PC-9 (cell line): ENCODE measurements at places on chromosomes 6 and 20. TPM values are rescaled to one million over a fixed set of nuclear protein-coding genes. Genes with fewer than 3 reads are reported as not detected.
A peak's percentile ranks its signal among the peaks of the same experiment; 100 is the strongest.

- no peaks in the 10 kb centered on the region for H3K36me3 ChIP-seq
- no peak for DNase-seq
- no peaks in the 10 kb centered on the region for H3K27me3 ChIP-seq
- no peak overlapping the region for H3K27ac ChIP-seq
- peaks cover 11% of the 10 kb centered on the region; the same call in 1 of the 2 replicates for H3K4me1 ChIP-seq
Measured at GRCh38 chr6:155647354-155647753, 191.7 kb upstream of the NOX3 start.

- DNase-seq, result no peak
- H3K27ac ChIP-seq, result no peak overlapping the region
- peaks cover 45% of the 10 kb centered on the region for H3K36me3 ChIP-seq
- H3K4me1 ChIP-seq, result no peaks in the 10 kb centered on the region
- H3K4me3 ChIP-seq, result no peak overlapping the region
Measured at GRCh38 chr6:111002350-111002749, 20.5 kb downstream of the RPF2 start.

BMP5 gene
- 0.20 TPM in 1 of 2 replicates, not detected in the other for total RNA-seq

PDE7B gene
- 0.31 TPM in 1 of 2 replicates, not detected in the other for total RNA-seq

- peaks cover 64% of the 10 kb centered on the region for H3K36me3 ChIP-seq
- H3K27ac ChIP-seq, result no peak overlapping the region
- H3K4me3 ChIP-seq, result no peak overlapping the region
- H3K4me1 ChIP-seq, result no peaks in the 10 kb centered on the region
Measured at GRCh38 chr20:38536310-38536709, 44.7 kb upstream of the ADIG start.

IPCEF1 gene
- 0.28 and 0.57 TPM in 2 replicates for total RNA-seq

DNA sequence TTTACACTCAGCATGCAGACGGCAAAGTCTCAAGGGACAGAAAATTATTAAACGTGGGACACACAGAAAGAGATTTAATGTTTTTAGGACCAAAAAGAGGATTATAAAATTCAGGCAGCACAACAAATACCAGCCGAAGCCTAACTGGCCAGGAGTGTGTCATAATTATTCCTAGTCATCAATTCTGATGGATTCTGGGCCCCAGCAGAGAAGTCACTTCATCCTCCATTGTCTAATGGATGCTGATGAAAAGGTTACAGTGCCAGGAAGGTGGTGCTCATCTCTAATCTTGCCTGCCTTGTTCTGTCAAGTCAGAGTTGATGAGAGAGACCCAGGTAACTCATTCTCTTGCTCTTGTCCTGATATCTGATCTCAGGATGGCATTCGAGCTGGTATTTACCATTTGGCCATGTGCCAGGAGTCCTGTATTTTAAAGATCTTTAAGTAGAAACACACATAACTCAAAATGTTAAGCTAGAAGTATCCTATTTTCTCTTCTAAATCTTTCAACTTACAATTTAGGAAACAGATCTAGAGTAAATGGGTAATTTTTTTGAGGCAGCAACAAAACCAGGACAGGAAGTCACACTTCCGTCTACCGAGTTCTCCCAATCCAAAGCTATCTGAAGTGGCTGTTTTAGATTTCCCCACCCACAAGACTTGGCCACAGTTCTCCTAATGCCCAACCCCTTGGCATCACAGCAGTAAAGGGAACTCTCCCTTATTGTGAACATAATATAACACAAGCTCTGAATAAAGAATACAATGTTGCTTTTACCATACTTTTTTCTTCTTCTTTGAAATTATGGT, 50.0 kb downstream of the ADAT2 start:
- H3K27ac ChIP-seq, result peak overlapping the region; percentile 10; the same call in 1 of the 2 replicates
- H3K4me3 ChIP-seq, result no peak overlapping the region
- H3K27me3 ChIP-seq, result no peaks in the 10 kb centered on the region
- DNase-seq, result peak; percentile 52

DNA sequence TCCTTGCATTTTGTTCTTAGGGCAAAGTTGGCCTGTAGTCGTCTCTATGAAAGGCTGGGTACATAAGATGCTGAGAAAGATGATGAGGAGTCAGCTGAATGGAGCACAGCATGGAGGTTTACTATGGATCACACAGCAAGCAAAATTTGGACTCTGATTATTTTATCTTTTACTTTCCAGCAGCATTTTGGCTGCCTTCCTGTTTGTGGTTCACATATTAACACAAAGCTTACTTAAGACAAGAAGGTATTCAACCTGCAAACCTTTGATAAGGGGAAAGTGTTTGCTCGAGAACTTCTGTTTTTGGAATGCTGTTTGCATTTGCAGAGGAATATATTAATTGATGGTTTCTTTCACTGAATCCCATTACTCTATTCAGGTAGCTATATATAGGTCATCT, 103.1 kb upstream of the ENPP5 start:
- DNase-seq, result no peak
- H3K27me3 ChIP-seq, result no peaks in the 10 kb centered on the region
- H3K27ac ChIP-seq, result no peak overlapping the region

DNA sequence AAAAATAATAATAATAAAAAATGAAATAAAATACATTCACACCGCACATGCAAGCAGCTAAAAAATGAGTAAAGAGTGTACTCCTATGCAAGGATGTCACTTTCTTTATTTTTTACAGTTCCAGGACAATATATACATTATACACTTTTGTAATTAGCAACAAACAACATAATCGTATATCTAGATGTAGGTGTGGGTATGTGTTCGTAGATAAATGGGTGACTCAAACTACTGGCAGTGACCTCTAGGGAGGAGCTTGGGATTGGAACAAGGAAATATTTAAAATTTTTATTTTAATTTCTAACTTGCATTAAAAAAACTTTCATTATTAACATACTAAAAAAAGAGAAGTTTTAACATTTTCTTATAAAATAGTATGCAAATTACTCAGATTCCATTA, 86.1 kb upstream of the MYLIP start:
- H3K27ac ChIP-seq, result no peak overlapping the region
- peaks cover 63% of the 10 kb centered on the region for H3K27me3 ChIP-seq
- H3K4me1 ChIP-seq, result no peaks in the 10 kb centered on the region
- no peak overlapping the region for H3K4me3 ChIP-seq

CDSN gene
- total RNA-seq, result 1.0 and 1.9 TPM in 2 replicates

DNA sequence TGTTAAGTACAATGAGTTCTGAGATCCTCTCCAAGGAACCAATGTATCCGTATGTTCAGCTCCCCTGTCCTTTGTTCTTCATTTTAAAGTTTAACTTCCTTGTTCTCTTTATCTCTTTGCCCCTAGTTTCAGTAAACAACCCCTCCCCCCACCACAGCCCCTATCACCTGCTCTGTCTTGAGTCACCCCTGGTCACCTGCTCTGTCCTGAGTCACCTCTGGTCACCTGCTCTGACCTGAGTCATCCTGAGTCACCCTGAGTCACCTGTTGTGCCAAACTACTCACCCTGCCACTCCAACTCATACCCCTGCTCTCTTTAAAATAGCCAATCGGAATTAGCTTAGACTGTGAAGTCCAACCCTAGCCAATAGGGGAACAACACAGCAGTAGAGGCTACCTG, 288.7 kb upstream of the CDYL start:
- H3K4me3 ChIP-seq, result no peak overlapping the region
- DNase-seq, result peak; percentile 66
- H3K36me3 ChIP-seq, result no peaks in the 10 kb centered on the region
- H3K27me3 ChIP-seq, result no peaks in the 10 kb centered on the region
- H3K4me1 ChIP-seq, result 0 out of 2 replicates have a peak, but pooled peaks cover 7% of the 10 kb centered on the region

DNA sequence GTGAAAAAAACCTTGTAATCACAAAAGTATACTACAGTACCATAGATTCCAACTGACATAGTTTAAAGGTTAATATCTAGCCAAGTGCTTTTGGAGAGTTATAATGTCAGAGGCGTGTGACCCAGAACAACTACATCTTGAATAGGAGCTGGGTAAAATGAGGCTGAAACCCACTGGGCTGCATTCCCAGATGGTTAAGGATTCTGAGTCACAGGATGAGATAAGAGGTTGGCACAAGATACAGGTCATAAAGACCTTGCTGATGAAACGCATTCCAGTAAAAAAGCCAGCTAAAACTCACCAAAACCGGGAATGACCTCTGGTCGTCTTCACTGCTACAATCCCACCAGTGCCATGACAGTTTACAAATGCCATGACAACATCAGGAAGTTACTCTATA, 22.4 kb upstream of the KIAA0408 start:
- H3K4me1 ChIP-seq, result peaks cover 45% of the 10 kb centered on the region
- no peaks in the 10 kb centered on the region for H3K27me3 ChIP-seq
- peak; percentile 73 for DNase-seq
- peak overlapping the region; percentile 48 for H3K27ac ChIP-seq
- H3K4me3 ChIP-seq, result no peak overlapping the region

- peak overlapping the region; percentile 91 for H3K27ac ChIP-seq
- no peaks in the 10 kb centered on the region; the same call in 1 of the 2 replicates for H3K36me3 ChIP-seq
- H3K27me3 ChIP-seq, result no peaks in the 10 kb centered on the region
- peak overlapping the region; percentile 10; the same call in 1 of the 2 replicates for H3K4me3 ChIP-seq
- peak; percentile 81 for DNase-seq
Measured at GRCh38 chr6:42099340-42100028, 42.9 kb downstream of the C6orf132 start.

- H3K36me3 ChIP-seq, result no peaks in the 10 kb centered on the region
- H3K27ac ChIP-seq, result no peak overlapping the region
- H3K4me1 ChIP-seq, result no peaks in the 10 kb centered on the region
- H3K27me3 ChIP-seq, result no peaks in the 10 kb centered on the region
Measured at GRCh38 chr6:140105857-140106256, 731.4 kb upstream of the CITED2 start.

DNA sequence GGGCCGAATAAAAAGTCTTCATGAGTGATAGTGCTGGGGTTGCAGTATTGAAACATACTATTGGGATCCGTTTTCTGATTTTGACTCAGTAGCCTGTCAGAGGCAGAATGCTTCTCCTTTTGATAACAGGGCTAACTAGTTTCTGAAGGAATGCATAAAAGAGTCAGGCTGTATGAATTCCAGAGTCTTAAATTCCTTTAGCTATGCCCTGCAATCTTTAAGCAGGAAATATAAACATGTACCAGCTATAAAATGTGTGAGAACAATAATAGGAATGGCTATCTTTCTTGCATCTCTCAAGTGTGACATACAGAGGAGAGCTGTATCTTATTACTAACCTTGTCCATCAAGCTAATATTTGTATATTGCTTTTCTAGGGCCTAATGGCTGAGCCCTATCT, 917.1 kb downstream of the KIF16B start:
- DNase-seq, result no peak
- no peak overlapping the region for H3K27ac ChIP-seq
- no peak overlapping the region for H3K4me3 ChIP-seq
- H3K4me1 ChIP-seq, result 0 out of 2 replicates have a peak, but pooled peaks cover 5% of the 10 kb centered on the region
- H3K27me3 ChIP-seq, result no peaks in the 10 kb centered on the region
- no peaks in the 10 kb centered on the region for H3K36me3 ChIP-seq

DNA sequence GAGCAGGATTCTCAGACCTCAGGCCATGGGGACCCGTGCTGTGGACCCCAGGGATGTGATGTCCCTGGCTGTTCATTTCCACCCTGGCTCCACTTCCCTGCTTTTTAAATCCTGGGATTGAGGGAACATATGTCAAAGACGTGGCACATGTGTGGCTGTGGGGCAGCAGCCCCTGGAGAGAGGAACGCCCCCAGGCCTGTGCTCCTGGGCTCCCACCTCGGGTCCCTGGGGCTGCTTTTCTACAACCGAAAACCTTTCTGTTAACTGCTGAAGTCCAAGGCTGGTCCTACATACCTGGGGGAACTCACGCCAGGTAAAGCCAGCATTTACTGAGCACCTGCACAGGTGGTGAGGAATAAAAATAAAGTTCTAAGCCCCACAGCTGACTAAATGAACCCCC, 102.3 kb upstream of the FRMD1 start:
- no peak overlapping the region for H3K4me3 ChIP-seq
- no peaks in the 10 kb centered on the region for H3K4me1 ChIP-seq

B3GAT2 gene
- total RNA-seq, result not detected in 2 replicates

DNA sequence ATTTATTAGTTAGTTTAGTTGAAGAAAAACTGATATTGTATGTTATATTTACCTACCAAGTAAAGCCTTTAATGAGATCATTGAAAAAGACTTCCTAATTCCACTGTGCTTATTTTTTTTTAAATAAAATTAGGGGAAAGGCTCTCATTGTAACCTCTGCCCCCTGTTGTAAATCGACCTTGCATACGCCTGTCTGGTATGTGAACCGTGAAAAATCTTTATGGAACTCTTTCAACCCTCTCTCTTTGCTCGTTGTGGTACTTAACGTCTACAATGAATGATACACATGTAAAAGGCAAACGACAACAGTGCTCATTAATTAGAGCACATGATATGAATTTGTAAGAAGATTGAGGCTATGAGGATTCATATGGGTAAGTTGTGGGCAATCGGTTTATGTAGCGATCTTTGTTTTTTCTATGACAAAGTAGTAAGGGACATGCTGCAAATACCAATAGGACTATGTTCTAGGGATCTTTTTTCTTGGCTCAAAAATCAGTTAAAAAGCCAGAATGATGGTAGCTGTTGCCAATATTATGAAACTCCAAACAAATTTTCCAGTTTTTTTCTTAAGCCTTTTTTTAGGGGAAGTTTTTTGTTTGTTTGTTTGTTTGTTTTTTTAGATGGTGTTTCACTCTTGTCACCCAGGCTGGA, 119.0 kb upstream of the MCHR2 start:
- no peak overlapping the region for H3K4me3 ChIP-seq
- H3K4me1 ChIP-seq, result peaks cover 5% of the 10 kb centered on the region
- no peak overlapping the region for H3K27ac ChIP-seq

DLK2 gene
- total RNA-seq, result 3.6 and 6.2 TPM in 2 replicates

NUS1 gene
- 17.0 and 22.2 TPM in 2 replicates for total RNA-seq

- no peak overlapping the region for H3K4me3 ChIP-seq
- no peaks in the 10 kb centered on the region for H3K36me3 ChIP-seq
- no peak for DNase-seq
Measured at GRCh38 chr6:163198396-163198795, 216.1 kb upstream of the QKI start.

TM9SF4 gene
- total RNA-seq, result 58.4 and 67.8 TPM in 2 replicates

CDYL gene
- total RNA-seq, result 52.7 and 60.8 TPM in 2 replicates
